DMS 273 treated with DMSO at 0.1 percent for 48 hours (cell line): ENCODE measurements at places on chromosomes 1 and 21.

DNA sequence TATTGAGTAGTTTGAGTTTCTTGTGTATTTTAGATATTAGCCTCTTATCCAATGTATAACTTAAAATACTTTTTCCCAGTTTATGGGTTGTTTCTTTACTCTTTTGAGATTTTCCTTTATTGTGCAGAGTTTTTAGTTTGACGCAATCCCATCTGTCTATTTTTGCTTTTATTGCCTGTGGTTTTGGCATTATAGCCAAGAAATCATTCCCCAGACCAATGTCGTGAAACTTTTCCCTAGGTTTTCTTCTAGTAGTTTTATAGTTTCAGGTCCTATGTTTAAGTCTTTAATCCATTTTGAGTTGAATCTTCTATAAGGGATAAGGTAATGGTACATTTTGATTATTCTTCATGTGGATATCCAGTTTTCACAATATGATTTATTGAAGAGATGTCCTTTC lies 87.6 kb downstream of the LEPR start:
- DNase-seq = no peak

DNA sequence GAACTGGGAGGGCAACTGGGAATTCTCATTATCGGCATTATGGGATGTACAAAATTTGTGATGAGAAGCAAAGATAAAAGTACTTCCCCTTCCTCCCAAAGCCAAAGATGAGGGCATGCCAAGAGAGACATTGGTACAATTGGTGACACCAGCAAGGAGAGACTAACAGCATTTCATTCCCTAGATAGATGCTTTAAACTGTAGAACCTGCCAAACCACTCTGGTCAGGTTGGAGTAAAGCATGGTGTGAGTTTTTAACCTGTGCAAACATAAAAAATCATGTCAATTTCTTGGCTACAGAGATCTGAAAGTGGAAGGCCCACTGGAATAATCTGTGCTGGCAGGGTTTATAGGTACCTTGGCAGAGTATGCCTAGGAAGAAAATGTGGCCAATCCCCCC lies 19.4 kb downstream of the CTXND2 start:
- no peak for DNase-seq

GRCh38 chr1:15451014-15451722 lies 5.4 kb upstream of the CELA2A start:
- DNase-seq = no peak

GRCh38 chr1:191993549-191993948 lies 164.7 kb upstream of the RGS18 start:
- DNase-seq = no peak

DNA sequence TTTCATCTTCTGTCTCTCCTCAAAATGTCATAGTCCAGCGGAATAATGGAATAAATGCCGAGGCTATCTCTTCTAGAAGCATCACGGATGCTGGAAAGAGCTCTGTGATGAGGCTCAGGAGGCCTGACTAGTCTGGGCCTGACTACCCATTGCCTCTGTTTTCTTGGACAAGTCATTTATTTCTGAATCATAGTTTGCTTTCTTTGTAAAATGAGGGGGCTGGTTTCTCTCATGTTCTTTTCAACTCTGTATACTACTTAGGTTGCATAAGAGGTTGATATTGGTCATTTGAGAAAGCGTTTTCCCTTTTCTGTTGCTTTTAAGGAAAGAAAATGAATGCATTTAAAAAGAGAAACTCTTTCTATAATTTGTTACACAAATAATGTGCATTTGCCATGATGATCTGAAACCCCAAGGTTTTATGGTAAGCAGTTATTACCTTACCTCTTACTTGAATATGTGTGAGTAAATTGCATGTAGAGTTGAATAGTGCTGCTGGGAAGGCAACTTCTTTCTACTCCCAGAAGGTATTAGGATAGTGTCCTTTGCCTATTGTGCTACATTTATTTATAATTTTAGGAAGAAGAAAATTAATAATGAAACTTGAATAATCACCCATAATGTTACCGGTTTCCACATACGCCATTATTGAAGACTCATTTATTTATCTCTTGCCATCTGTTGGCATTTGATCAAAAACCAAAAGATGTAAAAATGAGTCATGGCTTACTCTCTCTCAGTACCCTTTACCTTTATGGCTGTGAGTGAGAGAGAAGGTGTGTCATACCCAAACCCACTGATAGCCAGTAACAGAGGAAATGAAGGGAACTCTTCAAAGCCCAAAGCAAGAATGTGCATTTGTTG lies 179.1 kb downstream of the FASLG start:
- no peak for DNase-seq
